Activated CD4-positive, alpha-beta T cell treated with anti-CD3 and anti-CD28 coated beads, Interleukin-2, amount 50 U/mL, for 48 hours (primary cell): ENCODE measurements at places on chromosomes 5 and 9.

DNA sequence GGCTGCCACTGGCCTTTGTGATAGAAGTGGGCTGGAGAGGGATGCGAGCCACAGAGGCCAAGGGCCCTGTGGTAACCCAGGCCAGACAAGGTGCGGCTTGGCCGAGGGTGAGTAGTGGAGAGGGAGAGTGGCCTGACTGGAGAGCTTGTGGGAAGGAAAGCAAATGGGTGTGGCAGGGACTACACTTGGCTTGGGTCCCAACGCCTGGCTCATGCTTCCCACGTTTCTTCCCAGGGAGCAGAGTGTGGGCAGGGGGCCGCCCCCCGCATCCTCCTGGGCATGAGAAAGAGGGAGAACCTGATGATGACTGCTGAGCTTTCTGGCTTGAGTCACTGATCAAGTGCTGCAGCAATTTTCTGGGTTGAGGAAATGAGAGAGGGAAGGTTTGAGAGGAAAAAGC is 95.7 kb downstream of the ANKH start:
- DNase-seq = no peak

DNA sequence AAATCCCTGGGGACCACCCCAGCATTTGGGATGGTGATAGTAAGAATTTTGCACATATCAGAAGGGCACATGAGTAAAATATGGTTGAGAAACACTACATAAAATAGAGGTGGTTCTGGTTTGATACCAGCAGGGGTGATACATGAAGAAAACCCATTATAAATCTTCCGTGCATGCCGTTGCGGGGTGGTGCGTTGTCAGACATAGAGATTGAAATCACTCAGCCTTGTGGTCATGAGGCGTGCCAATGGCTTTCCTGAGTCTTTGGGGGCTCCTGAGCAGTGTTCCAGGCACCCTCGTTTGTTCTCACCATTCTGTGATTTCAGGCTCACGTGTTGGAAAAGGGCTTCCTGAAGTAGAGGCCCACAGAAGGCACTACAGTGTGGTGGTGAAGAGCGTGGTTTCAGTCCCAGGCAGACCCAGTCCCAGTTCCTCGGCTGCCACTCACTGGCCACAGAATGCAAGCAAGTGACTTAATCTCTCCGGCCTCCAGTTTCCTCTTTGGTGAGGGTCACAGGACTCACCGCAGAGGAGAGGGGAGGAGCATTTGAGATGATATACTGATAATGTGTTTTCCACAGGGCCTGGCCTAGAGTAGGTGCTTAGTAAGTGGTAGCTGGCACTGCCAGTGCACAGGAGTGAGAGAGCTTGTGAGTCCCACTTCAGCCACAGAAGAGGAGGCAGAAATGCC is 20.5 kb upstream of the GLRX start:
- peak; percentile 65 for DNase-seq

DNA sequence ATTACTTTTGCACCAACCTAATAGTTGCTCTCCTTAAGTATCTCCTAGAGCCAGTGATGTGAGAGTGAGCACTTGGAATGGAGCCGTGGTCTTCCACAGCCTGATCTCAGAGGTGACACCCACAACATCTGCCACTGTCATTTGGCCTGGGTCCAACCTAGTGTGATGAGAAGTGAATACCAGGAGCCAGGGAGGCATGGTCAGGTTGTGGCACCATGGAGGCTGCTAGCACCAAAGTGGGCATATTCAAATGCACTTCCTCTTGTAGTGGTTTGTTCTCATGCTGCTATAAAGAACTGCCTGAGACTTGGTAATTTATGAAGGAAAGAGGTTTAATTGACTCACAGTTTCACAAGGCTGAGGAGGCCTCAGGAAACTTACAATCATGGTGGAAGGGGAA is 22.6 kb upstream of the CEP72 start:
- DNase-seq = no peak

DNA sequence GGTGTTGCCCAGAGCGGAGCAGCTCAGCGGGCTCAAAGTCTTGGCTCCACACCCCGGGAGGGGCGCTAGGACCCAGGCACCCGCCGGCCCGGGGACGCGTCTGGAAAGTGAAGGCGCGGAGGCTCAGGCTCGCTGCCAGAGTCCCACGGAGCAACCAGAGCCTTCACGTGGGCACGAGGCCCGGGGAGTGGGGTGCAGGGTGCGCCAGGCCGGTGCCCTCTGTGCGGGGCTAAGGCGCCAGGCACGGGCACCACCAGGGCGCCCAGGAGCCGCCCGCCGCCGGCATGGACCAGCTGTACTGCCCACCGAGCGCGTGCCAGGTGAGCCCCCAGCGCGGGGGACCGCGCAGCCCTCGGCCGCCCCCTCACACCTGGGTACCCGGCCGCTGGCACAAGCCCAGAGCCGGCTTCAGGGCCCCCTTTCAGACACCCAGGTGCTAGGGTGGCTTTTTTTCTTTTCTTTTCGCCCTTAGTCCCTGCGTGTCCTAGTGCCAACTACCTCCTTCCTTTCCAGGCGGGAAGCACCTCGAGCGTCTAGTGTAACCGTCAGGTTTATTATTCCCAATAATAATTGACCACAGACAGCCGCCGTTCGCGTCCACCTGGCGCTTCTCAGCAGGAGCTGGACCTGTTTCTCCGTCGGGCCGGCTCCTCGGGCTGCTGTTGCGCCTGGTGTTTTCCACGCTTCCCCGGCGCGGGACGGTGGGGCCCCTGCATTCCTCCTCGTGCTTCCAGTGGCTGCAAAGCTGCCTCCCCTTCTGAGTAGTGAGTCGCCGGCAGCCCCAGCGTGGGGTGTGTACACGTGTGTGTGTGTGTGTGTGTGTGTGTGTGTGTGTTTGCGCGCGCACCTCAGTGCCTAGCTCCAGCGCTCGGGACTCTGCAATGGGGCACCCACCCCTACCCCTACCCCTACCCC is 30.1 kb upstream of the PDE8B start:
- no peak for DNase-seq

DNA sequence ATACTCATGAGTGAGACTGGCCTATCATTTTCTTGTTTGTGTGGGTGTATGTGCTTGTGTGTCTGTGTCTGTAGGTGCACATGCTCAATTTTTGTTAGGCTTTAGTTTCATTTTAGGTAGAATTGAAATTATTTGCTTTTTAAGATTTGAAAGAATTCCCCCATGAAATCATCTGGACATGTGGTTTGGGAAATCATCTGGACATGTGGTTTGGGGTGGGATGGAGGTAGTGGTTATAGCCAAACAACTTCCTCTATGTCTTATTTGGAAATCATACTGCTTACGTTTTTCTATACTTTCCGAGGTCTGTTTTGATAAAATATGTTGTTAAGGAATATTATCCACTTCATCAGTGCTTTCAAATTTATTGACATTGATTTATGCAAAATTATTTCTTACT is 485.4 kb upstream of the CLINT1 start:
- no peak for DNase-seq

GRCh38 chr5:16529306-16529705 is 63.7 kb upstream of the ZNF622 start:
- no peak for DNase-seq

GRCh38 chr5:65926276-65926783 is at the start of gene ERBIN:
TSS of gene ERBIN (plus strand) at chr5:65926575. CDS start at chr5:65992719, 66,144 bp downstream.
- peak; percentile 76 for DNase-seq

- DNase-seq = no peak
Observed at GRCh38 chr9:74645007-74645639, 148.0 kb downstream of the RORB start.

DNA sequence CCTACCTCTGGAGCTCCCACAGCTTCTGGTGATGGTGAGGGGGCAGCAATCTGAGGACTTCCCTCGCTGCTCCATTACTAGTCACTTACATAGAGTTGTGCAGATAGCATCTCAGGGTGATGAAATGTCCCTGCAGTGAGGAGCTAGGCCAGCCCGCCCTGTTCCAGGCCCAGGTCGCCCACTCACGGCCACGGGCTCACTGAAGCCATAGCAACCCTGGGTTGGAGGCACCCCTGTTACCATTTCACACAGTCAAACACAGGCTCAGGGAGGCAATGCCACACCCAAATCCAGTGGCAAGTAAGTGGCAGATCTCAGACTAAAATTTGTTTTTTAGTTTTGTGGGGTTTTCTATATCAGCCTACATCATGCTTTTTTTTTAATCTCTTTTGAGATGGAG is 19.6 kb downstream of the SH2D3C start:
- DNase-seq = no peak

- DNase-seq = no peak
Observed at GRCh38 chr9:82560457-82560904, 502.5 kb downstream of the RASEF start.

DNA sequence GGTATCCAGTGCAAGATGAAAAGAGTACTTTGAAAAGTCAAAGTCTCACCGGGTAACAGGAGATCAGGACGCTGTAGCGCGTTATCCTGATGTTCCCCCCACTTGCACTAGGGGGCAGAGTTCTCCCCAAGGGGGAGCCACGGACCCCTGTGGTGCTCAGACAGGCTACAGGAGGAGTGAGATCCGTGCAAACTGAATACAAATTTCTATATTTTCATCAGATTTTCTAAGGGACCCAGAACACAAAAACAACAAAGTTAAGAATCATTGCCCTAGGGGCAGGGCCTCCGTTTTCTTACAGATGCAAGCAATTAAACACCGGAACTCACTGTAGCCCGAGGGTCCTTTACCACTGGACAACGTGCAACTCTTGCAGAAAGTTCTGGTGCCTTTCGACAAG is 2.0 kb downstream of the MYO10 start:
- peak; percentile 57 for DNase-seq

GRCh38 chr5:77832938-77833337 is 56.8 kb upstream of the TBCA start:
- no peak for DNase-seq

DNA sequence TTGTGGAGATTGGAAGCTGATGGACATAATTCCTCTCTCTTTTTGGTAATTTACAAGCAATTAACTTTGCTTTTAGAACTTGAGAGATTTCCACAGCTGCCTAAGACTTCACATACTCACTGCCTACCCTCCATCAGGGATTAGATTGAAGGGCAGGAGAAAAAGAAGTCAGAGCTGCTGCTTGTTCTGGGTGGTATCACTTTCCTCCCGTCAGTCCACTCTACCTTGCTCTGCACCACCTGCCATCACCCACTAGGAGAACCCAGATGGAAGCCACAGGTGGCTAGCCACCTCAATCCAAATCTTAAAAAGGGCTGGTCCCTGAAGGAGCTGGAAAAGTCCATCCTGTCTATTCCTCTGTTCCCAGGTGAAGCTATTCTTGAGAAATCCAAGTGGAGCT is 10.5 kb downstream of the IRF1 start:
- no peak for DNase-seq

DNA sequence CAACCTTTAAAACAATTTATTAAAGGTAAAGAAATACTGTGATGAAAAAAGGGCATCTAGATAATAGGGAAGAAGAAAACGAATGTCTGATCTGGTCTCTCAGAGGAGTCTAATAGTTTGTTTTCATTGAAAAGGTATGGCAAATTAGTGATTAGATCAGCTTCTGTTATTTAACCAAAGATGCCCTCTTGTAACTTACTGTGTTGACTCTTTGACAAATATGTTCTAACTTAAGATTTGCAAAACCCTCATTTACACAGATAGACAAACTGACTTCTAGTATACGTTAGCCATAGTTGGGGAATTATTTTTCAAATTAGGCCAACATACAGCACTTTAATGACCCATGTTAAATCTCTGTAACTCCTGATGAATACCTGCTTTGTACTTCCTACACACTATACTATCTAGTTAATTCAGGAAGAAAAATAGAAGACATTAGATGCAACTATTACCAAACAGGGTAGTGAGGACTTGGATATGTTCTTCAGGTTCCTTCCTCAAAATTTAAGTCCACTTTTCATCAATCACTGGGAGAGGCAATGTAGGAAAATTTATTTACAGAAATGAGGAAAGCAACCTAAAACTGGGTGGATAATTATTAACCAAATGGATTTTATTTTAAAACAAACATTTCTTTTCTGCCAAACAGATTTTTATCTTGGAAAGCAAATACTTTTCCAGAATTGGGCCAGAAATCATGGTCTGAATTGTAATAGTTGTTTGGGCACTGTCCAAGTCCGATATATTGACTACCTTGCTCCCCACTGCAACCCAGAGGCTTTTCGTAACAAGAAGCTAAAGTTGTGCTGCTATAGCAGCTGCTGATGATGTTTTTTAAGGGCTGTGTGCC is 66.4 kb upstream of the PPP2R2B start:
- no peak for DNase-seq

DNA sequence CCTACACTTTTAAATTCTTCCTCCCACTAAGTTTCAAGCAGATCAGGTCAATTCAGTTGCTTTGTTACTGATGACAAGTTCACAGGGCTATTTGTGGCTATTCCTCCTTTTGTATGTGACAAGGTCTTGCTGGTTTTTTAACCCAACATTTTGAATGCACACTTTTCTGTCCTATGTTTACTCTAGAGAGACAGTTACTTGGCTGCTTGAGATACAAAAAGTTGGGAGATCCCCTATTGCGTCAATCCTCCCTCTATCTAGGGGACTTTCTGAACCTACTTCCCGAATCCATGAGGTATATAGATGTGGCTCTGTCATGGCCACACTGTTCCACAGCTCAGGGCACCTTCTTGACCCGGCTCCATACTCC is 386.7 kb downstream of the NTRK2 start:
- no peak for DNase-seq

DNA sequence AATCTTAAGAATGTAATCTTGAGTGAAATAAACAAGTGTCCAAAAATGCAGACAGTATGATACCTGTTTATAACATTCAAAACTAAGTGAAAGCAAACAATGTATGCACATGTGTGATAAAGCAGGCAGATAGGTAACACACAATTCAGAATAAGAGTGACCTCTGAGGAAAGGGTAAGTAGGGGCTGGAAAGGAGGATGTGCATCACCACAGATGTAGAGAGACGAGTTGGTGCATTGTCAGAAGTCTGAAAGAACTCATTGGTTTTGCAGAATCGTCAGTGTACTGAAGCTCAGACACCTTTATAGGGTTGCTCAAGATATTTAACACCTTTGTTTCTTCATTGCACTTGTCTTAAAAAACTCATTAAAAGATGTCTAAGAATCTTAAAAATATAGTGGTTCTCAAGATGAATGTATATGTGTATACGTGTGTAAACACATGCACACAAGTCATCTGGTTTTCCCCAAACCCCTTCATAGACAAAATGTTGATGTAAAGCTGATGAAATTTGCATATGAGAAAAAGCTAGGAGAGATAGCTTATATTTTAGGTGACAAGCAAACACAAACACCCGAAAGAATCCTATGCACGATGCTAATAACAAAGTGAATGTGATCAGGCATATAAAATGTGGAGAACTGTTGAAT is 197.6 kb upstream of the MEF2C start:
- DNase-seq = no peak

DNA sequence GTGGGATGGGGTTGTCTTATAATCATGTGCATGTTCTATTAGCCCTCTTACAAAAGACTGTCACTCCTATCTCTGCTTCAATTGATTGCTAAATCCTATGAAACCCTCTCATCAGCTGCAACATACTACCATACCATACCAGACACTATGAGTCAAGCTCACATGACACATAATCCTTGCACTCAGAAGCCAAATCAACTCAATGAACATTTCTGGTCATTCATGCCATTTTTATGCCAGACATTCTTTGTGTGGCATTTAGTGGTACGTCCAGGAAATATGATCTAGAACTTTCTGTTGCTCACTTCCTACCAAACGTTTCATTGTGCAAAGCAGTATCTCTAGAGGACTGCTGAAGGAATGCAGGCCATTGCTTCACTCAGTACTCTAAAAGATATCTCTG is 159.2 kb upstream of the GNA14 start:
- DNase-seq = no peak
